ENCODE measurements at places on chromosomes 11 and 22.

GRCh38 chr22:47333625-47334024 lies 571.2 kb downstream of the TBC1D22A start:
- DNase-seq: no peak

DNA sequence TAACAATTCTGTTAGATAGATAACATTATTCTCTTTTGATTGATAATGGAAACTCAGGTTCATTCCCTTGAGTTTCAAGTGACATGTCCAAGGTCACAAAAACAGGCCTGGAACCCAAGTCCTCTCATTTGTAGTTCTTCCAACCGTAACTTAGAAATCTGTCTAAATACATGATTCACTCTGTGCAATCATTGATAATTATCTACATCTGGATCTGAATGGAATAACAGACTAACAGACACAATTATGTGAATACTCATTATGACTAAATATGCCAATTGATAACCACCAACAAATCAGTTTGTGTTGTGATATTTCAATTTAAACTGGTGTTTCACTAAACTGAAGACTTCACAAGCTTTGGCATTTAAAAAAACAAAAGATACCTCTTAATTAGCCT lies 71.0 kb downstream of the RBFOX2 start:
- DNase-seq: no peak

- DNase-seq: no peak
These were observed 8.6 kb upstream of the CD3E start for GRCh38 chr11:118295815-118296454.

DNA sequence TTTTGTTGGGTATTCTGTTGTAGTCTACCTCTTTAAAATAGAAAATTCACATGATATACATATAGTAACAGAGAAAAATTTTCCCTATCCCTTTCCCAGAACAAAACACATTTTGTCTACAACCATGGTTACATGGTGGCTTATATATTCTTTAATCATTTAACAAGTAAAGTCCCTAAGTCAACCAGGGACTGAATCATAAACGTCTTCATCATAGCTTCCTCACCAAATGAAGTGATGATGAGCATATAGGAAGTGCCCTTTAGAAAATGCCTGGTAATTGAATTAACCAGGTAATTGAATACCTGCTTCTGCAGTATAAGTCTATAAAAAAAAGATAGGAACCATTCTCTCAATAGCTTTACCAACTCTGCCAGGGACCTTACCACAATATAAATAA lies 101.2 kb downstream of the APOL5 start:
- no peak for DNase-seq

DNA sequence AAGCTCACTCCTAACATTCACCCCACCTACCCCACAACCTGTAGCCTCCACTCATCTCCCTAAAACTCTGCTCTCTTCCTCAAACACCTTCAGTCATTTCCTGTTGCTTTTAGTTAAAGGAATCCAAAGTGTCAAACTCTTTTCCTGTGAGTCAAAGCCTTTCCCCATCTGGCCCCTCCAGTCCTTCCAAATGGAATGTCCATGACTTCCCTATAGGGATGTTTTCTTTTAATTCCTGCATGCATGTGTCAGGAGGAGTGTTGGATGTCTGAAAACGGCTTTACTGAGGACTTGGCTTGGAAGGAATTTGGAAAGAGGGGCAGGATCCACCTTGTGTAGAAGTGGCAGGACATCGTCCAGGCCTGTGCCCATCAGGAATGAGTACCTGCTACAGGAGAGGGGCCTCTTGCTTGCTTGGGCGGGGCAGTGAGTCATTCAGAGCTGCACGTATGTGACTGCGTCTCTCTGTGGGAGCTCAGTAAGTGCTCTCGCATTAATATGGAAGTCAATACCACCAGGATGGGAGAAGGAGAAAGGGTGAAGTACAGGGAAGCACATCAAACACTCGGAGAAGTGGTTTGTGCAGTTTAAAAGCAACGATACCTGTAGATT lies 491.9 kb downstream of the OPCML start:
- no peak for DNase-seq

Measured in memory B cell (primary cell).